ENCODE measurements at places on chromosomes 1 and 21.

DNA sequence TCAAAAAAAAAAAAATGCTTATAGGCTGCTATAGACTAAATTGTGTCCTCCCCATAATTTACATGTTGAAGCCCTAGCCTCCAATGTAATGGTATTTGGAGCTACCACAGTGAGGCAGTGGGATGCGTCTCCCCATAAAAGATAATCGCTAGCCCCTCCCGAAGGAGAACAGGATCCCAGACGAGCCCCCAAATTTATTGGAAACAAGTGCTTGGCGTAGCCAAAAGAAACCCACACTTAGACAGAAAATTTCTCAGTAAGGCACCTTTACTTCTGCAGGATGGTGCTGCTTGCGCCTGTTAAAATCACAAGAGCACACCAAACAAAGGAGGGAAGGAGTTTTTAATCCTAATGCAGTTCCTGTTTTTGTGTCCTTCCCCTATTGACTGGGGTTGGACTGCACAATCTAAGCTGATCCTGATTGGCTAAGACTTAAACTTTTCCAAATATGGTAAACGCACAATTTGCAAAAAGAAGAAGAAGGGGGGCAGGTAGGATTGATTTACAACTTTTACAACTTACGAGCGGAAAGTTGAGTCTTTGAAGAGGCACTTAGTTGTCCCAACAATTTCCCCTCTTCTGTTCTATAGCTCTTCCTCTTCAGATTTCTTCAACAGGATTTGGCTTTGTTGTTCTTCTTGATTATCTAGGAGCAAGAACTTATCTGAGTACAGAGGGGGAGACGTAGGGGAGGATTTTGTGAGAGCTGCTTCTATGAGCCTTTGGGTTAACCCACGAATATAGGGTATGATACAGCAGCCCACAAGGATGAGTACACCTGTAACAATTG, 3.0 kb upstream of the IPP start:
- no peak for DNase-seq

DNA sequence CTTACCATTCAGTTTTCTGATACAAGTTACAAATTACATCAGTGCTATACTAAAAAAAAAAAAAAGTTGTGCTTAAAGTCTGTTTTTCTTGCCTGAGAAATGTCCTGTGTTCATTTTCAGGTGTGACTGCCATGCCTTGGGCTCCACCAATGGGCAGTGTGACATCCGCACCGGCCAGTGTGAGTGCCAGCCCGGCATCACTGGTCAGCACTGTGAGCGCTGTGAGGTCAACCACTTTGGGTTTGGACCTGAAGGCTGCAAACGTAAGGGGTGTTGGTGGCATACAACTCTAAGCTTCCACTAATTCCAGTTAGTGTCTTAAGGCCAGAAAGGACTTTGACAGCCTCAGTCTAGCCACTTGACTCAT, 60.1 kb upstream of the LAMC2 start:
- no peak for DNase-seq

- DNase-seq: no peak
Measured at GRCh38 chr1:180217006-180217405, 13.1 kb upstream of the LHX4 start.

DNA sequence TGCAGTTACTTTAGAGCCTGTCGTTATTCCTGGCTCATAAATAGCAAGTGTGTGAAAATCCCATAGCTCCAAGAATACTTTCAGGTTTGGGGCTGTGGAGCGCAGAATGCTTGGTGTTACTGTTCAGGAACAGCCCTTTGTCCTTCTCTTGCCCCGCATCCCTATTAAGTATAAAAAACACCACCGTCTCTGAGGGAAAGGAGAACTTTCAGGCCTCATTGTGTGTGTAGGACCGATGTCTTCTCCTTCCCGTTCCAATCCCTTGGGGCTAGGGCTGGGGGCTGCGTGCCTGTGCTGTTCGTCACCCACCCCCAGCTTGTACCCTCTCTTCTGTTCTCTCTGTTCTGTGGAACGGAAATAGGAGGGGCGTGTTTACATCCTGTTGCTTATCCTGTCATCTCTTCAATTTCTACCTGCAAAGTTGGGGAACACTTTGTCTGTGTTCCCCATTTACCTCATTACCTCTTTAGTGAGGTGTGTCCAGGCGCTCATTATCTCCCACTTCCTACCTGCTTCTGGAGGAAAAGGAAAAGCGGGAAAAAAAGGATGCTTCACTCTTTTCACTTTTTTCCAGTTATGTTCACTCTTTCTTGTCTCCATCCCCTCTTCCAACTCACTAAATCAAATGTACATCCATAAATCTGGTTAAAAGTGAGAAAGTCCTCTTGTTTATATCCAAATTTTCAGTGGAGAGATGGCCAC, 788 bp upstream of the TXNIP start:
- DNase-seq: no peak

- DNase-seq: no peak
Measured at GRCh38 chr1:222622765-222623164, 4.9 kb downstream of the MIA3 start.

DNA sequence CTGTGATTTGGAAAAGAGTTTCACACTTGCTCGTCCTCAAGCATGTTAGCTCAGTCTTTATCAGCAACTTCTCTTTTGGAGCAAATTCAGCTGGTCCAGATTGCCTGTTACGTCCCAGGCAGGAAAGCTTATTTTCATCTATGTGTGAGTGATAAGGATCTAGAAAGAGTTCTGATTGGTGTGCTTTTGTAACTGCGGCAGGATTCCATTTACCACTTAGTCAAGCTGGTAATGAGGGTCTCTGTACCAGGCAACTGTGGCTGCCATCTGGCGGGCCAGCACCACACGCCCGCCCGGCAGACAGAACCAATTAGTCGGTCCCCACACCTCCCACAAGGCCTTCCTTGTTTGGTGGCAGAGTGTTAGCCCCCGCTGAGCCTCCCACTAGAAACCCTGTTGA, 21.0 kb downstream of the C1orf87 start:
- no peak for DNase-seq

GRCh38 chr1:155085504-155086127, 7.0 kb downstream of the EFNA3 start:
- peak; percentile 62 for DNase-seq

GRCh38 chr1:204207136-204207616, 6.6 kb downstream of the GOLT1A start:
- peak; percentile 58 for DNase-seq

DNA sequence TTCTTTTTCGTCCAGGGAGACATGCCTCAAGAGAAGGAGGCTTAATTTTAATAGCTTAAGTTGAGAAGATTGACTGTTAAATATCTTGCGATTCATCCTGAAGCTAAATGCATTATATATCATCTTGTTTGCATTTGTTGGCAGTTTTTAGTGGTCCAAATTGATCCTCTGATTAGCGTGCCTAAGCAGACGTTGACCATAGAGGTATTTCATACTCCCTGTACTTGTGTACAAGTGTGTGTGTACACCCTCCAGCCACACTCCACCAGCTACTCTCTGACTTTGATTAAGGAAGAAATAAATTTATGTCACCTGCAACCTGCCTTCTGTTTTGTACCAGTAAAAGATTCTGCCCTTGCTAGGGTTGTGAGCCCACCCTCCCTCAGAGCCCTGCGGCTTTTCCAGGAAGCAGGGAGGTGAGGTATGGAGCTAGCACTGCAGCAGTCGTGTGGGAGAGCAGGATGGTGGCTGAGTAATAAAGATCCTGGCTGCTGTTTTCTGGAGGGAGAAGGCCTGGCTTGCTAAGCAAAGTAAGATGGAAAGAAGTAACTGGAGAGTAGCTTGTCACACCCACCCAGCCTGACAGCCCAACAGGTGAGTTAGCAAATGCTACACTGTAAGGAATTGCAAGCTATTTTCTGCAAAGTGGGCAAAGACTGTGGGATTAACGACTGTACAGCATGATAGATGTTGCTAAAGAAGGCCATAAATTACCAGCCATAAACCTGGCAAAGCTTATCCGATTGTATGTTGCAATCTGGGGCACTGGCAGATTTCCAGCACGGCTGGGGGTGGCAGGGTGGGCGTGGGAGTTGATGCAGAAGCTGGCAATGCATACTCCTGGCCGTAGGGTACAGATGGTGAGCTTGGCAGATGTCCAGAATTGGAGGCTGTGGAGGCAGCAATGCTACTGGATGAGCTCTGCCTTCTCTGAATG, 170.2 kb downstream of the TNR start:
- DNase-seq: no peak

- DNase-seq: peak; percentile 79
Measured at GRCh38 chr1:33367485-33368405, 46.8 kb upstream of the A3GALT2 start.

GRCh38 chr1:73593364-73593763, 604.6 kb downstream of the LRRIQ3 start:
- no peak for DNase-seq

- peak; percentile 41 for DNase-seq
Measured at GRCh38 chr1:1250786-1251284, 4.3 kb upstream of the C1QTNF12 start.

DNA sequence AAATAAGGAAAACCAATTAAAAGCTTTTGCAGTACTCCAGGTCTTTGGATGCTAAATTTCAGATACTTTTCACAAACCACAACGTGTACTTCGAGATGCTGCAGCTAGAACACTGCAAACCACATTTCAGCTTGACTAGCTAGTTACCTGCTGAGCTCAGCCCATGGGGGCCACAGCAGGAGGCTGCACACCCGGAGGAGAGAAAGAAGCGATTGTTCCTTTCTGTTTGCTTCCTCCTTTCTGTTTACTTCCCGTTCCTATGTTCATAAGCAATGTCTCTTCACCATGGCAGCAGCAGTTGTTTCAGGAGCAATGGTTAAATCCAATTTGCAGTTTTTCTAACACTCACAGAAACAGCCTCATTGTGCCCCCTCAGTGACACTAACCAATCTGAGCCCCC, 225.6 kb upstream of the FGGY start:
- no peak for DNase-seq

- DNase-seq: no peak
Measured at GRCh38 chr1:204102739-204103430, 30.0 kb downstream of the SOX13 start.

GRCh38 chr1:85295006-85295431, 18.6 kb upstream of the BCL10 start:
- DNase-seq: no peak

DNA sequence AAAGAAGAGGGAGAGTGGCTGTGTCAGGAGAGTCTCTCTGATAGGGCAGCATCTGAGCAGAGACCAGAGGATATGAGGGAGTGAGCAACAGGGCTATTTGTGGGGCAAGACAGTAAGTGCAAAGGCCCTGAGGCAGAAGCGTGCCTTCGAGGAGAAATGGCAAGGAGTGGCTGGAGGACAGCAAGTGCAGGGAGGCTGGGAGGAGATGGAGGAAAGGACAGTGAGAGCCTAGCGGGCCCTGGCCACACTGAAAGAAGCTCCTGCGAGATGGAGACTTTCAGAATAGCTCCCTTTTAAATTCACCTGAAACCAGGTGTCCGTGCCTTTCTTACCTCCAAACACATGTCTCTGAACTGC, 25.2 kb downstream of the EXOC8 start:
- DNase-seq: no peak

GRCh38 chr1:68142036-68142435, 90.3 kb downstream of the WLS start:
- no peak for DNase-seq

DNA sequence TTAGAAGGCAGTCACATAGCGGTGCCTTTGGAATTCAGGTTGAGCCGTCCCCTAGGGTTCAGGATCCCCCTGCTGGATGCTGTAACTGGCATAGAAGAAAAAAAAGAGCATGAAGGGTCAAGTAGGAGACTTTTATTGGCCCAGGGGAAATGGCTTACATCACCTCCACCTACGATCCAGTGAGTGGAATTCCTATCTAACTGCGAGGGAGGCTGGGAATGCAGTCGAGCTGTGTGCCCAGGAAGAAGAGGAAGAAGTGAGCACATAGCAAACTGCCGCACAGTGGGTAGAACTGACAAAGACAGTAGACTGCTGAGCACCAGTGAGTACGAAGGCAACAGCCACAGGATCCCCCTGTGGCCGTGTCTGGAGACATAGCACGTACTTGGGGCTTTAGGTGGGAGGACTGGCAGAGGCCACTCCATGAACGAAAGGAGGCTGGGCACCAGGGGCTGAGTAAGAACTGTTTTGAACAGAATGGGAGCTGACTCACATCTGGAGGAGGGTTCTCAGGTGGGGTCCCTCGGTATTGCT, 79.2 kb downstream of the RNF220 start:
- no peak for DNase-seq

- DNase-seq: no peak
Measured at GRCh38 chr1:228314315-228314657, 92.3 kb downstream of the TRIM11 start.

- DNase-seq: no peak
Measured at GRCh38 chr1:150610576-150610975, 18.8 kb downstream of the ENSA start.

DNA sequence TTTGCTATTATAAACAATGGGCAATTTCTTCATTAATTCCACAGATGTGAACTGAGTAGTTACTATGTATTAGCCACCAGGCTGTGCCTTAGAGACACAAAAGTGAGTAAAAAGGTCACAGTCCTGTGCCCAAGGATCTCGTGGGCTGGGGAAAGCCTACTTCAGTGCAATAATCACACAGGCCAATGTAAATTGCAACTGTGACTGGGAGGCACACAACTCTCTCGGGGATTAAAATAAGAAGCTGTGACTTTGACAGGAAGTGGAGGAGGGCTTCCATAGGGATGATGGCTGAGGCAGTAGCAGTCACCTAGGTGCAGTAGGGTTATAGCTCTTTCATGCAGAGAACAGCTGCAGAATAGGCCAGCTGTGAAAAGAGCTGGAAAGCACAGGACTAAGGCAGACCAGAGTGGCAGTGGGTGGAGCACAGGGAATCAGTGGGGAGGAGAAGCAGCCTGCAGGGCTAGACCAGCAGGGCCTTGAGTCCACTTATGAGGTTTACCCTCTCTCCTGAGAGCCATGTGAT, 121.9 kb downstream of the MAB21L3 start:
- DNase-seq: no peak

GRCh38 chr1:182809414-182809957, 19.9 kb downstream of the NPL start:
- DNase-seq: no peak

DNA sequence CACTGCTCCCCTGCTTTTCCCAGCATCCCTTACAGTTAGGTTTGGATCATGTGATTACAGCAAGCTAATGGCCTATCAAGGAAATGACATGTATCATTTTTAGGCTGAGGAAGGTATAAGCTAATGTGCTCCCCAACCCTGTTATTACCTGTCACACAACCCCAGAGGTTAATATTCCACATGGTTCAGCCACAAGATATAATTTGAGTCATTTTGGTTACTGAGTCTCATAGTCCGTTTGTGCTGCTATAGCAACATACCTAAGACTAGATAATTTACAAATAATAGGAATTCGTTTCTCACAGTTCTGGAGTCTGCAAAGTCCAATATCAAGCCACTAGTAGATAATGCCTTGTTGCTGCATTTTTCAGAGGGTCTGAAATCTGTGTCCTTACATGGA, 29.1 kb upstream of the SLC16A1 start:
- DNase-seq: no peak

DNA sequence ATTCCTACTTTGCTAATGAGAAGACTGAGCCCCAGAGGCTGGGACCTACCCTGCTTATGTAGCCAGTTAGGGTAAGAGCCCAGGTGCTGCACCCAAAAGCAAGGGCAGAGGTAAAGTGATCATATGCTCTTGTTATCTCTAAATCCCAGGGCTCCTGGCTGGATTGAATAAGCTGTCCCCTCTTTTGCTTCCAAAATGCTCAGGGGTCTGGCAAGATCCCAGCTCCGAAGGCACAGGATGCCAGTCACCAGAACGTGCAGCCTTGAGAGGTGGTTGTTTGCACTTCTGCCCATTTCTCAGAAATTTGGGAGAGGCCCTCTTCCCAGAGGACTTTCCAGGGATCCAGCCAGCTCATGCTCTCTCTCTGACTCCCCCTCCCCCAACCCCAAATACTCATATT, 142.4 kb upstream of the TMEM51 start:
- DNase-seq: no peak

- no peak for DNase-seq
Measured at GRCh38 chr1:183244466-183244865, 58.4 kb downstream of the LAMC2 start.

- no peak for DNase-seq
Measured at GRCh38 chr1:109381573-109381972, 16.1 kb downstream of the SORT1 start.
